ENCODE measurements at places on chromosomes 12 and 14.
A peak's percentile ranks its signal among the peaks of the same experiment; 100 is the strongest.

- no peak for DNase-seq
These were observed 15.8 kb downstream of the RGS6 start for GRCh38 chr14:71947947-71948500.

DNA sequence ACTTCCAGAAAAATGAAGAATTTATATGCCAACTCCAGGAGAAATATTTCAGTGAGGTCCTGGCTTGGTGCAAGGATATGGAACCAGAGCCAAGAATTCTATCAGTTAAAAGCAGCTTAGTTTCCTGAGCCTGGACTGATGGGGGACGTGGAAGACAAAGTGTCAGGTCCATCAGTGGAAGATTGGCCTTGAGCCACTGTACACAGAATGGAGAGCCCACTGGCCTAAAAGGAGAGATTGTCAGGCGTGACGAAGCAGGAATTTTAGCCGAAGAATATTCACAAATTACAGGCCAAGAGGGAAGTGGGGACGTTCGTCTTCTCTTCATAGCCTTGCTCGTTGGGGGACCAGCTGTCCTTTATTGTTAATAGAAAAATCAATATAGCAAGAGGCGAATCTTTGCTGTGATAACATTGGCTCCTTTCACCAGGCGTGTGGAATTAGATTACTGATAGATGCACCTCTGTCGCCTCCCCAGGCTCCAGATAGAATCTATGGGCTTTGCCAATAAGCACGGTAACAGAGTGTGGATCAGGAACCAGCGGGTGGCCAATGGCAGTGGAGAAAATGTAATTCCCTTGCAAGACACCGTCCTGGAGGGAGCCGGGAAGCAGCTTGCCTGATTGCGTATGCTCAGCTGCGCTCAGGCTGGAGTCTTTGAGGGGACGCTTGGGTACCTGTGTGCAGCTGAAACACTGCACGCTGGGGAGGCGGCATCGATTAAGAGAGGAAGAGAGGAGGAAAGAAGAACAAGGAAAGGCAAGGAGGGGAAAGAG is 56.4 kb downstream of the TMEM132C start:
- no peak for DNase-seq

GRCh38 chr12:128069359-128069997 is 197.5 kb upstream of the TMEM132C start:
- DNase-seq = no peak

GRCh38 chr12:67541625-67541991 is 106.9 kb upstream of the DYRK2 start:
- no peak for DNase-seq

DNA sequence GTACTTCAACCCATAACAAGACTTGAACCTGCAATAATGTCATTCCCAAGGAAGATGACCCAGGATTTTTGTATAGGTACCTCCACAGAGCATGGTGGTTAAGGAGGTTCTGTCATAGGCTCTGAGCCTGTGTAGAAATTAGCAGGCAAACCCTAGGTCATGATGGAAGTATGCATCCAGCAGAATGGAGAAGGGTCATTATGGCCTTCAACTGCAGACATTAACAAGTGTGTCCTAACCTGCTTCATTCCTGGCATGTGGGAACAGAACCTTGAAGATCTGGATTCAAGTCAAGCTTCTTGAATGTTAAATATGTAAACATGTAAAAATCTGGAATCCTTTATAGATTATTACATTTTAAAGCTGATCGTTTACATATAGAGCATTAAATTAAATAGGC is 116.2 kb upstream of the SLC38A4 start:
- no peak for DNase-seq

DNA sequence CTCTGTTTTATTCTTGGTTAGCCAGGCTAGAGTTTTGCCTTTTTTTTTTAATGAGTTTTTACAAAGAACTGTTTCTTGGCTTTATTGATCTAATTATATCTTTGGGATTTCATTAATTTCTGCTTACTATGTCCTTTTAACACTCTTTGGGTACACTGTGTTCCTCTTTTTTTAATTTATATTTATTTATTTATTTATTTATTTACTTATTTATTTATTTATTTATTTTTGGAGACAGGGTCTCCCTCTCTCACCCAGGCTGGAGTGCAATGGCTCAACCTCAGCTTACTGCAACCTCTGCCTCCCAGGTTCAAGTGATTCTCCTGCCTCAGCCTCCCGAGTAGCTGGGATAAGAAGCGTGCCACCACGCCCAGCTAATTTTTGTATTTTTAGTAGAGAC is 15.1 kb upstream of the MARK3 start:
- no peak for DNase-seq

- no peak for DNase-seq
These were observed 70.5 kb downstream of the EID3 start for GRCh38 chr12:104374071-104374470.

GRCh38 chr12:96225044-96225855 is 31.1 kb downstream of the ELK3 start:
- no peak for DNase-seq

- no peak for DNase-seq
These were observed 1.9 kb downstream of the RAD51AP1 start for GRCh38 chr12:4540638-4541037.

- DNase-seq = no peak
These were observed 575.0 kb downstream of the PRKD1 start for GRCh38 chr14:29352706-29353080.

DNA sequence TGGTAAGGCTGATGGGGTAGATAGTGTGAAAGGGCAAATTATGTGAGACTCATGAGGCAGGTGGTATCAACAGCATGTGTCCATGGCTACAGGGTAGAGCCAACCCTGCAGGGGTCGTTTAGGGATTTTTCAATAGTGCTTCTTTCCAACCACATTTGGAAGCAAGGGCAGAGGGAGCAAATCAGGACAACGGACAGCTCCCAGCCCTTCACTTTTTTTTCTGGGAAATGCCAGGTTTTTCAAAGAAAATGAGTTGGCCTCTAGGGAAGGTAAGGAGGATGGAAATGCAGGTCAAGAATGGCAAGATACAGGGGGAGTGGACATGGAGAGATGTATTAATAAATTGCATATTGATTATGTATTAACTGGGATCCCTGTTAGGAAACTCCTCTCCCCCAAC is 4.9 kb upstream of the CMA1 start:
- DNase-seq = no peak

GRCh38 chr12:7460375-7461259 is 16.7 kb upstream of the CD163L1 start:
- DNase-seq = peak; percentile 16

GRCh38 chr12:15563663-15564062 is 225.5 kb downstream of the EPS8 start:
- DNase-seq = no peak

- DNase-seq = no peak
These were observed 8.3 kb downstream of the IKZF4 start for GRCh38 chr12:56029166-56029519.

GRCh38 chr12:42186793-42187192 is 42.1 kb upstream of the GXYLT1 start:
- no peak for DNase-seq

All from stimulated activated CD8-positive, alpha-beta memory T cell treated with anti-CD3 and anti-CD28 coated beads, Interleukin-2, amount 100 ng/mL, for 1 hour (primary cell).